ENCODE measurements at places on chromosomes 12 and 14. TPM values are rescaled to one million over a fixed set of nuclear protein-coding genes. Genes with fewer than 3 reads are reported as not detected.

Gene RNF212B
- total RNA-seq, result not detected

GRCh38 chr12:131677699-131678098 lies 33.2 kb upstream of the SFSWAP start:
- DNase-seq, result no peak

DNA sequence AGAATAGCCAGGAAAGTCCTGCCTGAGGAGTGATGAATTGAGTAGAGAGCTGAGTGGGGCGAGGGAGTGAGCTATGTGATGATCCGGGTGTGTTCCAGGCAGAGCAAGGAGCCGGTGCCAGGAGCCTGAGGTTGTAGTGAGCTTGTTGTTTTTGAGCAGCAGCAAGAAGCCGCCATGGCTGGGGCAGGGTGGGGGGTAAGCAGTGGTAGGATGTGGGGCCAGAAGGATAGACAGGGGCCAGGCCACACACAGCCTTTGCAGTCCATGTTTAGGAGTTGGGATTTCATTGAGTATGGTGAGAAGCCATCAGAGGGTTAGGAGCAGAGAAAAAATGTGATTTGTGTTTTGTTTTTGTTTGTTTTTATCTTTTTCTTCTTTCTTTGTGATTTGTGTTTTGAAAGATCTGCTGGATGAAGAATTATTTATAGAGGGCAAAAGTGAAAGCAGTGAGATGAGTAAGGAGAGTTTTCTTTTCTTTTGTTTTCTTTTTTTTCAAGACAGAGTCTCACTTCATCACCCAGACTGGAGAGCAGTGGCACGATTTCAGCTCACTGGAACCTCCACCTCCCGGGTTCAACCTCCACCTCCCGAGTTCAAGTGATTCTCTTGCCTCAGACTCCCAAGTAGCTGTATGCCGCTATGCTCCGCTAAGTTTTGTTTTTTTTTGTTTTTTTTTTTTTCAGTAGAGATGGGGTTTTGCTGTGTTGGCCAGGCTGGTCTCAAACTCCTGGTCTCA lies 92.3 kb upstream of the BCAT1 start:
- no peak for DNase-seq

DNA sequence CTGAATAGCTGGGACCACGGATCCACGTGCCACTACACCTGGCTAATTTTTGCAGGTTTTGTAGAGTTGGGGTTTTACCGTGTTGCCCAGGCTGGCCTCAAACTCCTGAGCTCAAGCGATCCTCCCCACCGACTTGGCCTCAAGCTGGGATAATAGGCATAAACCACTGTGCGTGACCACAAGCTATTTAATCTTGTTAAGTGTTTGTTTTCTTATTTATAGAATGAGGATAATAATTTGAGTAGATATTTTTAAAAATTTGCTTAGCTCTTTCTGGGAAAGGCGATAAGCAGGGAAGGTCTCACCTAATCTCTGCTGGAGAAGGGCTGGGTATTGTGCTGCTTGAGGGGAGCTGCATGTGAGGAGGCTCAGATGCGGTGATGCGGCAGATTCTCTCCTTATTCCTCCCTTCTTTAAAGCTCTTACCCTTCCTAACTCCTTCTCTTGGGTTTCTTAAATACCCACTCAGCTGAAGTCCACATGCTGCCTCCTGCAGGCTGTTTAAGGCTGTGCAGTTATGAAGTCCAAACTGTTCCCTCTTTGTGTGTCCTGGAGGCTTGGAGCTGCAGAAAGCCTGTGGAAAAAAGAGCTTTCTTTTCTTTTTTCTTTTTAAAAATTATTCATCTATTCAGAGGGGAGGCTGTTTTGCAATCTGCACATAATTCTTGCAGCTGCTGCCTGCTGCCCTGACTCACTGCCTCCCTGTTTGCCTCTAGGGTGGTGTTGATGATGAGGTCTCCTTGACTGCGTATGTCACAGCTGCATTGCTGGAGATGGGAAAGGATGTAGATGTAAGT lies 37.9 kb downstream of the A2ML1 start:
- peak; percentile 79 for DNase-seq

DNA sequence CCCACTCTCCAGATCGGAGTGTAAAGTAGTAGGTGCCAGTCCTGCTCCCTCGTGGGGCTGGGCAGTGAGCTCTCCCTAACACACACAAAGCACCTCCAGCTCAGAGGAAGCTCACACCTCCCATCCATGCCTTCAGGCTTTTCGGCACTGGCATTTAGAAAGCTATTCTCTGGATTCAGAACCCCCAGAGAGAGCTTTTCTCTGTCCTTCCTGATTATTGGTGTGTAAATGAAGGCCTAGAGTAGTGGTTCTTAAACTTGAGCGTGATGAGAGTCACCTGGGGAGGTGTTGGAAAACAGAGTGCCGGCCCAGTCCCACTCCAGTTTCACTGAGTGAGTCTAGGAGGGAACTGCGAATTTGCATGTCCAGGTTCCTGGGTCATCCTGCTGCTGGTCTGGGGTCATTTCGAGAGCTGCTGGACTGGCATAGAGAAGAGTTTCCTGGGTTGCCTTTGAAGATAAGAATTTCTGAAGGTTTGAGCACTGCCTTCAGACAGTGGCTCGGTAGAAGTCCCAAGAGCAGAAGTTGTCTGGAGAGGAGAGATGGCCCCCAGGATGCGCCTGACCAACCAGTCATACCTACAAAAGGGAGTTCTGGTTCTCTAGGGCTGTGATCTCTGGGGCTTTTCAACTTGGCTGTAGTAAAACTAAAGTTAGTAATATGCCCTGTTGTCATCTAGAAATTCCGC lies 15.1 kb downstream of the CD9 start:
- DNase-seq, result no peak
